Femur (tissue), 1 donor: ENCODE measurements at places on chromosomes 7 and 10.

DNA sequence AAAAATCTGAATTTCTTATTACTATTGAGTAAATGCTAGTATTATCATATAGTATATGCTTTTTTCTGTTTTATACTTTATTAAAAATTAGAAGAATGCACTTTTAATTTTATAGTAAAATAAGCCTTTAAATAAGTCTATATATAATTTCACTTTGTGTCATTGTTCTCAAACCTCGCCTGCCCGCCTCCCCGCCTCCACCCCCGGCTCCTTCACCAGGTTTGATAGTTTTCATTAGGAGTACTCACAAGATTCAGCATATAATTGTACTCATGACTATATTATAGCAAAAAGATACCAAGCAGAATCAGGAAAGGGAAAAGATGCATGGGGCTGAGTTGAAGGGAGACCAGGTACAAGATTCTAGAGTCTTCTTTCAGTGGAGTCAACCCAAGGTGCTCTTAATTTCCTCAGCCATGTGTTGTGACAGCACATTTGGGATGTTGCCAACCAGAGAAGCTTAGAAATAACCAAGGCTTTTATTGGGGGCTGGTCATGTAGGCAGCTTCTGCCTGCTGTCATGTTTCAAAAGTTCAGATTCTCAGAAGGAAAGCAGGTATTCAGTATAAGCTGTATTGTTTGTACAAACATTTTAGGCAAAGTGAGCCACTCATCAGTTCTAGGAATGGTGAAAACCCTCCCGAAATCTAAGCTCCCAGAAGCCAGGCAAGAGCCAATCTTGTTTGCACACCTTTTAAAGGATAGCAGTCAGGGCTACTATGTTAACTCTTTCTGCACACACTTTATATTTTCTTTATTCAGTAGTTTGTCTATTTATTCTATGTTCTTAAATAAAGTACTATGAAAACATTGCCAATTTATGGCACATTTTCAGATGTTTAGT lies 12.3 kb downstream of the NHLRC2 start:
- no peak for DNase-seq

GRCh38 chr10:117532451-117533107 lies 10.0 kb upstream of the EMX2 start:
- no peak for DNase-seq

- DNase-seq, result no peak
Observed at GRCh38 chr7:71005109-71005508, 126.8 kb upstream of the GALNT17 start.

DNA sequence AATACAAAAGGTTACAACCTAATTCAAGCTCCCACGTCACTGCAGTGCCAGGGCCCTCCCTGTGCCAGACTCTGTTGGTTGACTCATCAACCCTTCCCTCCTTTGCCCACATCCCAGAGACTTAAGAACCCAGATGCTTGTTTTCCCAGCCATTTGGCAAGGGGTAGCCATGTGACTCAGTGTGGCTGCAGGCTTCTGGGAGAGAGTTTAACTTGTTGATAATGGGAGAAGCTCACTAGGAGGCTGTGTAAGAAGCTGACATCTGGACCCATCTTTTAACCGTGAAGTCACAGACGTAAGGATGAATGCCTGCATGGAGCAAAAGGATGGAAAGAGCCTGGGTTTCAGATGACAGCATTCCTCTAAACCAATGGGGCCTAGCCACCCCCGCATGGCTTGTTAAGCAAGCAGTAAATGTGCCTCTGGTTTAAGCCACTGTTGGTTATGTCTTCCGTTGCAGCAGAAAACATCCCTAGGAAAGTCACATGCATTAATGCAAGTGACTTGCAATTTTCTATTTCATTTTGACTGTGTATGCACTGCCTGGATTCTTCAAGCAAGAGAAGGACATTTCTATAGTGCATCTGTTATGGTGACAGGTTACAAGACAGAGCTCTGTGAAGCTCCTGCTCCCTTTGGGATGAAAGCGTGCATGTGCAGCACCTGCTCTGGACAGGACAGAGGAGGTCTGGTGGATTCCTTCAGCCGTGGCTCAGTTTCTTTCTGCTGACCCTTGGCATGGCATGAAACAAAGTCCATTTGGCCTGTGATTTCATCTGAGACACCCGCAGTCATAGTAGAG lies 57.5 kb upstream of the CREB5 start:
- DNase-seq, result no peak

DNA sequence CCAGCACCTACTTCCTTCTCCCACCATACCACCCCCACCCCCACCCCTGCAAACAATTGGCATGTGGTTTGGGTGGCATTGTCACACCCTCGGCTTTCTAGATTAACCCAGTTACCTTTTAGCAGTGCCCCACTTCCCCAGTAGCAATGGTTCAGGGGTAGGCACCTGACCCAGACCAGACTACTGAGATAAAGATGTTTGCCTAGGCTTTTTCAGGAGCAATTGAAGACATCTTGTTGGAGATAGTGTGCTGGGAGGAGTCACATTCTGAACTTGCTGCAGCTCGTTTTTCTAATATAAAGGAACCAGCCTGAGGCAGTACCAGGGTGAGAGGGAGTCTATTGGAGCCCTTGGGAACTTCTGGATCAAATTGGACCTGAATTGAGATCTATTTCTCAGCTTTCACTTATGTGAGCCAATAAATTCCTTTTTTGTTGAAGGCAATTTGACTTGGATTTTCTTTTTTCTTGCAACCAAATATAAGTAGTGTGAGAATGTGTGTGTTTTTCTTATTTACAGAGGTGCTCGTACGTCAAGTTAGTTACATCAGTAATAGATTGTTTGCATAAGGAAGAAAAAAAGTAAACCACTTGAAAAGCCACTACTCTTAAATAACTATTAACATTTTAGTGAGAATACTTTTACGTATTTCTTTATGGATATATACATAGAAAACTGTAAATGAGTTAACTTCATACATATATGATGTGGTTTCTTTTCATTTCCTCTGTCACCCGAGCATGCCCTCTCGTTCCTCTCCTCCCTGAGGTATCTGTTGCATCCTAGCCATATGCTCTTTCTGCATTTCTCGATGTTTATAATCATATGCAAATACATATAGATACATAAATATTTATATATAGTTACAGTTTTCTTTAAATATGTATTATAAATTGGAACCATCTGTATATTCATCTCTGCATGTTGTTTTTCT lies 38.0 kb downstream of the RAB18 start:
- DNase-seq, result no peak

GRCh38 chr7:83524277-83525075 lies 124.5 kb downstream of the SEMA3E start:
- DNase-seq, result no peak

GRCh38 chr7:7761974-7762779 lies 43.8 kb upstream of the RPA3 start:
- no peak for DNase-seq

GRCh38 chr10:70403483-70404035 lies 386 bp upstream of the EIF4EBP2 start:
- no peak for DNase-seq

GRCh38 chr7:118252087-118252486 lies 27.6 kb downstream of the ANKRD7 start:
- no peak for DNase-seq

DNA sequence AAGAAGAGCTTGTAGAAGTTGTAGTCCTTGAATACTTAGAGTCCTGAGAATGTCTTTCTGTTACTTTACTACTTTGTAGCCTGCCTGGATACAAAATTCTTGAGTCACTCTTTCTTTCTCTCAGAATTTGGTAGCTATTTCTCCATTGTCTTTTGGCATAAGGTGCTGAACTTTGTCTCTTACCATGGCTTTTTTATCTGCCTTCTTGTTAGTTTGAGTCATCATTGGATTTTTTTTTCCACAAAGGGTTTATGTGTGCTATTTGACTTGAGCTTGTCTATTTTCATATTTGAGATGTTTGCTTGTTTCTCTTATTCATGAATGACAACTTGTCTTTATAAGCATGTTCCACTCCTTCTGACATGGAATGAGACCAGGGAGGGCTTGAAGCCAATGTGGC lies 74.5 kb upstream of the EXOC6 start:
- DNase-seq, result no peak

DNA sequence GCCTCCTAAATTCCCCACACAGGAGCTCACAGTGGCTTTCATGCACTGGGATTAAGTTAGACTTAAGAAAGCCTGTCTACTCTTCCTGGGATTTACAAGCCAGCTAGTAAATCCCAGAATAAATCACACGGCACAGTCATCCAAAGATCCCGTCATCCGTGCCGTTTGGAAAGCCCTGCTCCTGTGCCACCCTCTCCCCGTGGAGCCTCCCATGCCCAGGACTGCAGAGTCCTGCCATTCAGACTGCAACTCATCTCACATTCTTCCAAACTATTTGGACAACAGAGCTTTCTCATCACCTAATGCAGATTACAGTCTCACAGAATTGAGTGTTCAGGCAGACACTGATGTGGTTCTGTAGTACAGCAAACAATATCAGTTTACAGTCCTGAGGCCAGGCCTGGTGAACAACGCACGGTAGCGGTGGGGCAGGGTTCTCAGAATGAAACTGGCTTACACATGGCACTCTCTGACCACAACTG lies 166.5 kb downstream of the EGFR start:
- no peak for DNase-seq

GRCh38 chr10:131921184-131921583 lies 20.4 kb downstream of the PPP2R2D start:
- no peak for DNase-seq

GRCh38 chr10:43252783-43253341 lies 14.0 kb downstream of the RASGEF1A start:
- peak; percentile 13 for DNase-seq

GRCh38 chr10:70381471-70382421 lies 679 bp downstream of the LRRC20 start:
- DNase-seq, result peak; percentile 69
